ENCODE measurements at places on chromosomes 5 and 9.
A peak's percentile ranks its signal among the peaks of the same experiment; 100 is the strongest.

DNA sequence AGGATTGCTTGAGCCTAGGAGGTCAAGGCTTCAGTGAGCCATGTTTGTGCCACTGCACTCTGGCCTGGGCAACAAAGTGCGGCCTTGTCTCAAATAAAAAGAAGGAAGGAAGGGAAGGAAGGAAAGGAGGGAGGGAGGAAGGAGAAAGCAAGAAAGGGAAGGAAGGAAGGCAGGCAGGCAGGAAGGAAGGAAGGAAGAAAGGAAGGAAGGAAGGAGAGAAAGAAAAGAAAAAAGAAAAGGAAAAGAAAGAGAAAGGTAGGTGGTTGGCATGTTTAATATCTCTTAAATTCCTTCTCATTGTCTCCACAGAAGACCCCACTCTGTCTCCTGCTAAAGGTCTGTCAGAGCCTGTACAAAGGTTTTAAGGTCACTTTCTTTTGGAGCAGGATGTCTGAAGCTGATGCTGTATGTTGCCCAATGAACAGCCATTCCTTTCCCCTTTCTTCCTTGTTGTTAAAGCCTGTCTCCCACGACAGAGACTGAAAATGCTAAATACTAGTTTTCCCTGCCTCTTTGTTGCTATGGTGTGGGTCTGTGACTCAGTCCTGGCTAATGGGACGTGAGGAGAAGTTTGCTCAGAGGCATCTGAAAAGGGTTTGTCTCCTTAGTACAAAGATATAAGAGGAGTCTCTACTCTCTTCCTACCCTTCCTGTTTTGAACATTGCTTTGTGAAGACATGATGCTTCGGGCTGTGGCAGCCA is 213.3 kb downstream of the PCSK1 start:
- no peak for DNase-seq

DNA sequence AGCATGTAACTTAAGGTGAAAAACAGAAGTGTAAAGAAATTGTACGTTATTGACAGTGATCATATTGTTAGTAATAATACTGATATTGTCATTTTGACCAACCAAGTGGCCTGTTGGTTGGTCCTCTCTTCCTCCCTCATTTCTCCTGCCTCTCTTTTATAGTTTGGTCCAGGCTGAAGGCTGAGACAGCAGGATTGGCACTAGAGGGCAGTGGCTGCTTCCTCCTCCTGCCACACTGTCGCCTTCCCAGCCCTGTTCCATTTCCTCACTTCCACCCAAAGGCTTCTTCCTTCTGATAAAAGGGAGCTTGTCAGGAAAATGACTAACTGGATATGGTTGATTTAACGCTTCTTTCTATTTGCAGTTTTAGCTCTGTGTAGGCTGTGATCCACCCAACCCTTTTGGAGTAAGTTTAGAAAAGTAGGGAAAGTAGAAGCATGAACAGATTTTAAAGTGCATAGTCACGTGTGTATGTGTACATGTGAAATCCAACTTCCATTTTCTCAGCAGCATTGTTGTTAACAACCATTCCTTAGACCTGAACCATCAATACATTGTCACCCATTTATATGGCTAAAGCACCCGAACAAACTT is 35.6 kb downstream of the PTCD2 start:
- no peak for DNase-seq

DNA sequence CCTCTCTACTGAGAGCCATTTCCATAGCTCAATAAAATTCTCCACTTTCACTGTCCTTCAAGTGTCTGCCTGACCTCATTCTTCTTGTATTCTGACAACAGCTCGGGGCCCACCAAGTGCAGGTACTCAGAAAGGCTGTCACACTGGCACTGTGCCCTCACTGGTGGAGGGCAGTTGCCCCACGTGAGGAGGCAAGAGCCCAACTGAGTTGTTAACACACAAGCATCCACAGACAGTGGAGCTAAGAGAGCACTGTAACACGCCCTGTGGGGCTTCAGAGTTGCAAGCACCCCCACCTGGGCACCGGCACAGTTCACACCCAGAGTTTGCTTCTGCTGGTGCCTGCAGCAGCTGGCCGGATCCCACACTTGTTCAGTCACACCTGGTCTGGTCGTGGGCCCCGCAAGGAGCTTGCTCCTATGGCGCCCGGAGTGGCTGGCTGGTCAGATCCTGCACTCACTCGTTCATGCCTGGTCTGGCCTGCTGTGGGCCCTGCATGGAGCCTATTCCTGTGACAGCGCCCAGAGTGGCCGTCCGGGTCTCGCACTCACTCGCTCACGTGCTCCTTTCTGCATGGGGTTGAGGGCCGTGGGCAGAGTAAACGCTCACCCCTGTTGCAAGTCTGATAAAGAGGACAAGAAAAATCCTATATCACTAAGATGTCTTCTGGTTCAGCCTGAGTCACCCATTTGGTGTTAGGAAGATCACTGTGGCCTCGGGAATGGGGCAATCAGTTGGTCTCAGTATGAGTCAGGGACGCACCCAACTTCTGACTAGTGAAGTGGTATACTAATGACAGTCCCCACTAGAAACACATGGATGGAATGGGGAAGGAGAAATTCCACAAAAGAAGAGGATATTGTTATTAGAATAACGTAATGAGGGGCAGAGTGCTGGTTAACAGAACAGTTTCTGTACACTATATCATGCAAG is 87.0 kb upstream of the CCNH start:
- DNase-seq = no peak

- DNase-seq = no peak
Observed at GRCh38 chr5:96880444-96881164, 4.3 kb downstream of the ERAP2 start.

GRCh38 chr5:107484281-107484680 is 186.5 kb downstream of the EFNA5 start:
- no peak for DNase-seq

GRCh38 chr9:113350107-113350661 is 843 bp downstream of the BSPRY start:
- DNase-seq = no peak

GRCh38 chr9:15670246-15670645 is 117.4 kb downstream of the CCDC171 start:
- no peak for DNase-seq

DNA sequence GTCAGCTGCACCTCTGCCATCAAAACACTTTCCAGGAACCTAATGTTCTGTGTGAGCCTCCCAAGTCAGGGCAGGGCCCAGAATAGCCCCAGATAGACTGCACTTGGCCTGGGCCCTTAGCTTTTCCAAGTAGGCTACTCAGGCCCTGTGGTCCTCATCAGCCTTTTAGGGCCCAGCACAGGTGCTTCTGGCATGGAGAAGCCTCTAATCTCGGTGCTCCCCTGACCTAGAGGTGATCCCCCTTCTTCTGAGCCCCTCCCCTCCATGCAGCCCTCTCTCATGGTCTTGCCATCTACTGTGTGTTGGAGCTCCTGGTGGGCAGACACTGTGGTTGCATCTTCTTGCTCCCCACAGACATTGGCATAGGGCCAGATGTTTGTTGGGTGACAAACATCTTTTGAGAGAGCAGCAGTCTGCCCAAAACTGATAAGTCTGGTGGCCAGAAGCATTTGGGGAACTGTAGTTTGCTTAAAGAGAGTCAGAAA is 28.1 kb downstream of the FRMPD1 start:
- DNase-seq = no peak

DNA sequence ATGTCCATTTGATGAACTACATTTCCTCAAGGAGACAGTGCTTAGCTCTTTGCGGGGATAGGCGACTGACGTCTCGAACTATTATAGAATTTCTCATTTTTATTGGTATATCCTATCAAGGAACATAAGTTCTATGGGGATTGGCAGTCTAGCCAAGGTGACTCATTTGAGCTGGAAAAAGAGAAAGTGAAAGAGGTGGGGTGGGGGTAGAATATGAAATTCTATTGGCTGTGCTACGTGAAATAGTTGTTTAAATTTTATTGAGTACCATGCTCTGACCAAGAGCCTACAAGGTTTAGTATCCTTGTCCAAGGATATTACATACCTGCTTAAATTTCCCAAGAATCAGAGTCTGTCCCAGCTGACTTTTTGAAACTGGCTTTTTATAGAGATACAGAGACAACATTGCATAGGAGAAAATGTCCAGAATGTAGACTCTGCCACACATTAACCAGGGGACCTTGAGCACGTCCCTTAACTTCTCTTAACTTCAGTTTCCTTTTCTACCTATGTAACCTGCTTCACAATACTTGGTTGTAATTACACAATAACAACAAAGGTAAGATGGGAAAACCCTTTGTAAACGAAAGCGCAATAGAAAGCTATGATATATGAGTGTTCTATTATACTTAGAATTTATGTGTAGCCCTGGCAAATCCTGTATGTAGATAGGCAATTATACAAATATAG is 226.4 kb upstream of the WWC1 start:
- DNase-seq = no peak

DNA sequence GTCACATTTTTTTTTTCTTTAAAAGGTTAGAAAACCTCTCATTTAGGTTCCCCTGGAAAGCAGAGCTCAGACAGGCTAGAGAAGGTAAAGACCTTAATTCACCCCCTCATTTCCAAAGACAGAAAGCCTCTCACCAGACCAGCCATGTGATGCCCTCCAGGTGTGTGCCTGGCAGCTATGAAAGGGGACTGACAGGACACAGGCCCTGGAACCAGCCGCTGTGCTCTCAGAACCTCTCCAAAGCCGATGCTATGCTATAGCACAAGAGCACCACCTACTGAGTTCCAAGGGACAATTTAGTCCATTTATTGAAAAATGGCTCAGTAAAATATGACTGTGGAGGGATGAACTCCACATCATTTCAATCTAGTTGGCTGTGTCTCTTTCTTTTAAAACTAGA is 48.8 kb downstream of the FANCC start:
- no peak for DNase-seq

- DNase-seq = no peak
Observed at GRCh38 chr5:165015126-165015525, 1509.7 kb downstream of the MAT2B start.

GRCh38 chr5:10913841-10914240 is 152.8 kb upstream of the DAP start:
- peak; percentile 86 for DNase-seq

DNA sequence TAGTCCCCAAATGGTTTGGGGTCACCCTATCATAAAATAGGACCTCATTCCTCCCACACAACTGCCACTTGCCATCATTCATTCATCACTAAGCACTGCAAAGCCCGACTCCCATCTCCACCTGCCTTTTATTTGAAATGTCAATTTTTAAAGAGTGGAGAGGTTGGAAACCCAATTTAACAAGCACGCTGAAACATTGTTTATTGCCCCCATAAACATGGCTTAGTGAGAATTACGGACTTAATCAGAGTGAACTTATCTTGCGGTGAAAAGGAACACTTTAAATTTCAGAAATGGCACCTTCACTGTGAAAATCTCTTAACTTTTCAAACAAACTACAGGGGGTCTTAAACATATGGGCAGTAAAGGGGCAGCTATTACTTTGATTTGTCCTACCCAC is 241.1 kb downstream of the CRB2 start:
- DNase-seq = no peak

DNA sequence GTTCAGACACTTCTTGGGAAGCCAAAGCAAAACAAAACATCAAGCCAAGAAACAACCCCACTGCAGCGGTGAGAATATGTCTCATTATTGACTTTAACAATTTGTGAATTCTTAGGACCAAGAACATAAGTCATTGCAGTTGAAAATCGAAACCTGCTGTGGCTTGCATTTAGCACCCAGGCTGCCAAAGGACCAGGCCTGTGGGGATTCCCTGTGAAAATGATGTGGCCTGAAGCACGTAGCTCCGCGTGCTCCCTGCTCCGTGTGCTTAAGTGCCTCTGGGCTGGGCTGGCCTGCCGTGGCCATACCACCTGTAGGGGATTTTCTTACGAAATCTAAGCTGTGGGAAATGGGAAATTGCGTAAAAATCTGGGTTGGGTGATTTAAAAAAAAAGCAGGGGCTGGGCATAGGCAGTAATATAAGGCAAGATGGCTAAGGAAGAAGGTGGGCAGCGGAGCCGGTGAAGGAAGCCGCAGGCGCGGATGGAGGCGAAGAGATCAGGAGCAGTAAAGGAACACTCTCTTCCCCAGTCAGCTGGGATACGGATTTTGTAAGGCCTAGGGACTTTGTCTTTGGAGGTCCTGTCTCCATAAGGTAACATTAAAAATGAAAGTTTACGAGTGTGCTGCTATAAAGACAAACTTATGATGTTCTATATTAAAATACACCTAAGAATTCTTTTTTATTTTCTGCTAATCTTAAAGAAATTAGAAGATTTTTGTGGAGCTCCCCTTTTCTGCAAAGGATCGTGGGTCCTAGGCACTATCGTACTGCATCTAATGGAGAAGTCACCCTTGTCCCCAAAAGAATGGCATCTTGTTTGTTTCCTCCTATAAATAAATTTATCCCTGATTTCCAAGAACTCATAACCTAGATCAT is 189.6 kb upstream of the SEMA6A start:
- no peak for DNase-seq

GRCh38 chr5:158165647-158166046 is 306.7 kb upstream of the CLINT1 start:
- no peak for DNase-seq

GRCh38 chr5:76794871-76795270 is 24.0 kb upstream of the F2RL1 start:
- no peak for DNase-seq

GRCh38 chr5:40390281-40391149 is 289.2 kb upstream of the PTGER4 start:
- DNase-seq = no peak

Measured in HL-60 (cell line).